ENCODE measurements at places on chromosomes 2 and 18.

- peak; percentile 75 for DNase-seq
Measured at GRCh38 chr2:101518578-101519492, 43.9 kb upstream of the RFX8 start.

GRCh38 chr18:12254820-12255511 is 805 bp downstream of the CIDEA start:
- DNase-seq, result no peak

DNA sequence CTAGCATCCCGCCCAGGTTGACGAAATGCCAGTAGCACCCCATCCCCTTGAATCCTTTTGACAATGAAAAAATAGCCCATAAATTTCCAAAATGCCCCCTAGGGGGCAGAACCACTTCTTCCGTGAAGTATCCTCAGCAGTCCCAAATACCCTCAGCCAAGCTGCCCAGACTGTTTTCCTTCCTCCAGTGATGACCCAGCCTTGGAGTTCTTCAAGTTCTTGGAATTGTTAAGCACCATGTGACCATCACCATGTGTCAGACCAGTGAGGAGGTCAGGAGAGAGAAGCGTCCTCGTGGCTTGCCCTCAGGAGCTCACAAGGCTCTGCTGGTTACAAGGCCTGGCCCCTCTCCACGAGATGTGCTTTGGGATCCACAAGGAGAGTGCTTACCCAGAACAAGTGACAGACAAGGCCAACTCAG is 1.4 kb upstream of the SLC23A3 start:
- peak; percentile 40 for DNase-seq

DNA sequence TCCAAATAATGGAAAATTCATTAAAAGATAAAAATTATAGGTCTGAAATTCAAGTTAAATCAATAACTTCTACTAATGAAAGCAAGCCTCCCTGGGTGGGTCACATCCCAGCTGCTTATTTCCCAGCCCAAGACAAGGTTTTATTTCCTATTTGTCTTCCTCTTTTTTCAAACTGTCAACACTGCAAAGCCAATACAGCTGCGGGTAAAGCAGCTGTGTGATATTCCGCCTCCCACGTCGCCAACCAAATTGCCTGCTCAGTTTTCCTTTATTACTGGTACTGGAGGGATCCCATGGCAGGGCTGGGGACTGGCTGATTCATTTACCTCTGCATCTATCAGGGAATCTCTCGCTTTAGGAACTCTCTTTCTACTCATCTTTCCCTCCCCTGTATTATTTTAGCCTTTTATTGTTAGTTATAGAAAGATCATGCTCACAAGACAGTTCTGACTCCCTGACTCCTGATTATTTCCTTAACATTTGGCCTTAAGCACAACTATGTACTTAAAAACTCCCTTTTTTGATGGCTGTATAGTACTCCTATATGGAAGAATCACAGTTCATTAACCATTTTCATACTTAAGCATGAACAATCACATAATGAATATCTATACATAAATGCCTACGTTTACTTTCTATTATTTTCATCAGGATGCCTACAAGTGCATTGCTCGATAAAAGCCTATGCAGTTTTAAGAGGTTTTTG is 253.1 kb downstream of the CDCA7 start:
- no peak for DNase-seq

DNA sequence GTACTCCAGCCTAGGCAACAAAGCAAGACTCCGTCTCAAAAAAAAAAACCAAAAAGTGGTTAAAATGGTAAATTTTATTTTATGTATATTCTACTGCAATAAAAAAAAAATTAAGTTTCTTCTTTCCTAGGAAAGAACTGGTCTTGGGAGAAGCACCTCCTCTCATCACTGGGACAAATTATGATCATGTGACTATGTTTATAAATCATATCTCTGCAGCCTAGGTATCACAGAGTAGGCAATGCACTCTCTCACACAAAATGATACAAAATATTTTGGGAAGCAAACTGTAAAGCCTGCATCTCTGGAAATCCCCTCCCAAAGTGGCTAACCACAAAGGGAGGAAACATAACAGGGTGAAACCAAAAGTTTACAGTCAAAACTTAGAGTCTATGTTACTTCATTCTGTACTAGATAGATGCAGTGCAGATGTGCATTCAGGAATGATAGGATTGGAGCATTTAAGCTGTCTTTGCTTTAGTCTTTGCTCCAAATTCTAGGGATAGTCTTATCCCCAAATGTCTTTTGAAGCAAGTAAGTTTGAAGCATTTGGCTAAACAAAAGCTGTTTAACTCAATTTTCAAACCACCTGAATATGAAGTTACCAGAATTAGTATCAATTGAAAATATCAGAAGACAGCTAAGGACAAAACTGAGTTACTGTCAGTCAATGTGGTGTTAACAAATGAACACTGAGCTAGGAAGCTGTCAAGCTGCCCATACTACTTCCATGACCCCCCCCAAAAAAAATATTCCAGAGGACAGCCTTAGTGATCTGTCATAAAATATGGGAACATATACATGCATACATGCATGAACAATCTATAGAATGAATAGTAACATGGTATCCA is 21.1 kb upstream of the MALT1 start:
- DNase-seq, result no peak

DNA sequence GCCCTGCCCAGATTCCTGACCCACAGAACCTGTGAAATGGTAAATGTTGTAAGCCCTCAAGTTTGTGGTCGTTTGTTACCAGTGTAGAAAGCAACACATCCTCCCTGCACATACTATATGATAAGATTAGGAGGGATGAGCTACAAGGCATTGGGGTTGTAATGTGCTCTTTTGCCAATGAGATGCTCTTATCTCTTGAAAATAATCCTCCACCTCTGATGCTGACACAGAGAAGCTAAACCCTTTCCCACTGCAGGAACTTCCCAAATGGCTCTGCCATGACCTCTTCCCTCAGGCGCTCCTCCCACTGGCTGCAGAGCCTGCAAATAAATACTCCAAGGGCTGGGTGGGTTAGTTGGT is 23.5 kb downstream of the CDC42EP3 start:
- DNase-seq, result no peak

GRCh38 chr18:13893418-13893760 is 21.9 kb downstream of the MC2R start:
- no peak for DNase-seq

GRCh38 chr18:3652380-3653262 is 202.6 kb downstream of the TGIF1 start:
- no peak for DNase-seq

DNA sequence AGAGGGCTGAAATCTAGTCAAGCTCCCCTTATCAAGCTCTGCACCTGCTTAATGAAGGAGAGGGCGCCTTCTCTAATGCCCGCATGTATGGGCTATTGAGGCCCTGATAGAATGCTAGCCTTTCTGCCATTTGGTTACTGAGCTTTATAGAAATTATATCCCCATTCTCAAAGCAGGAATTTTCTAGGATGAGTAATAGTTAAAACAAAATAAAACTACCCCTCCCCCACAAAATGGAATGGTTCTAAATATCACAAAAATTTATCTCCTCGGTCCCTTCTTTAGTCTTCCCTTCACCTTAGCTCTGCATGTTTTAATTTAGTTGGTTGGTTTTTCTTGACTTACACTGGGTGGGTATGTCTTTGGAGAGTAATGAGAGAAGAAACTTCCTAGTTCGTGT is 37.7 kb downstream of the CD28 start:
- DNase-seq, result no peak

Data from hippocampal formation (tissue), 2 donors.